Occipital lobe (tissue), 3 donors: ENCODE measurements at places on chromosomes 2 and 18.

- no peak for DNase-seq
Observed at GRCh38 chr2:29360016-29360784, 245.0 kb downstream of the CLIP4 start.

DNA sequence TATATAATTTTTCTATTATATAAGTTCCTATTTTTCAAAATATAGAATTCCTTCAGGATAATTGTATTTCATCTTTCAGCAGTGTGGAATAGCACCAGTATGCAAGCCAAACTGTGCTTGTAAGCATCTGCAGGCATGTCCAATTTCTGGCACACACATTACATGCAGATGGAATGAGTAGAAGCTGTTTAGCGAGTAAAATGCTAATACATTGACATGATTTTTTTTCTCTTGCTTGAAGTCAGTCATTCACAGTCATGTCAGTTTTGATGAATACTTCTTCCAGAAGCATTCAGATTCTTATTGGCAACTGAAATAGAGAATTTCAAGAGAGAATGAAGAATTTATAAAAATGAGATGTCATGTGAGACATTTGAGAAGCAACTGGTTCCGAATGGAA, 109.4 kb downstream of the CERS6 start:
- no peak for DNase-seq

DNA sequence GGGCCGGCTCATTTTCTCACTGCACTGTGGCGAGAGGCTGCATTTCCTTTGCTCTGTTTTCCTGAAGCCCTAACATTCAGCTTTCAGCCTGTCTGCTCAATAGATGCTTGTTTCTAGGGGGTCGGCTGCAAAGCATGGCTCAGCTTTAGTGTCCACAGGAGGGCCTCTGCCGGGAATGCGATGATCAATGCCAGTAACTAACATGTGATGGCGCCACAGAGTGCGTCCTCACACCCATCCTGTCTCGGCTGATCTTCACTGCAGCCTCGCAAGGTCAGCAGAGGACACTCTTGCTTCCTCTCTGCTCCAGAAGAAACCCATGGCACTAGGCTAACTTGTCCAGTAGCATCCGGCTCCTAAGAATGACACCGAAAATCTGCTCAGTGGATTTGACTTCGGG, 156.4 kb upstream of the PXDN start:
- DNase-seq = no peak

GRCh38 chr2:237066396-237066795, 19.3 kb upstream of the COPS8 start:
- DNase-seq = no peak

GRCh38 chr18:10239103-10239502, 215.3 kb upstream of the APCDD1 start:
- DNase-seq = no peak

DNA sequence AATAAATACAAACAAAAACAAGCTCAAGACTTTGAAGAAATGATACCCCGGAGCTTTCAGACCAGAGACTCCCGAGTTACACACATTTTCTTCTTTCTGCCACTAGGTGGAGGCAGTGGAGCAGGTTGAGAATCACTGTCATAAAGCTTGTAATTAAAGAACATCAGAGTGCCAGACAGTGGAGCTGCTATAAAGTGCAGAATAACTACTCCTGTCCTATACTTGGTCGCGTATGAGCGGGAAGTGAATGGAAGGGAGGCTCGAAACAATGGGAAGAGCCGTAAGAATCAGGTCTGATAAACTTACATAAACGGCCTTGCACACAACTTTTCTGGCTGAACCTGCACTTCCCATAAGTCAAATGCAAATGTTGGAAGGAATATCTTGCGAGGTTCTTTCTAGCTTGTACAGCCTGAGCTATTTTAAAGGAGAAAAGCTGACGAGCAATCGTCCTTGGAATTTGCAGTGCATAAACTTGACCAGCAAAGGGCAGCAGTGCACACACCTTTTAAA, 189.0 kb downstream of the RPIA start:
- DNase-seq = peak; percentile 19

DNA sequence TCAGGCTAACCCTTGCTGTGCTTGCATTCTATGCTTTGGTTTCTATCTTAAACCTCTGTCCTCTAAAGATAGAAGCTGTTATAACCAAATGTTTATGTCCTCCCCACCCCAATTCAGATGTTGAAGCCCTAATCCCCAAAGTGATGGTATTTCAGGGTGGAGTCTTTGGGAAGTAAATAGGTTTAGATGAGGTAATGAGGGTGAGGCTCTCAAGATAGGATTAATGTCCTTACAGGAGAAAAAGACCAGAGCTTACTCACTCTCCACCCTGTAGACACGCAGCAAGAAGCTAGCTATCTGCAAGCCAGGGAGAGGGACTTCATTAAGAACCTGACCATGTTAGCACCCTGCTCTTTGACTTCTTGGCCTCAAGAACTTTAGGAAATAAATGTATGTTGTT, 362.5 kb downstream of the ERBB4 start:
- DNase-seq = no peak

DNA sequence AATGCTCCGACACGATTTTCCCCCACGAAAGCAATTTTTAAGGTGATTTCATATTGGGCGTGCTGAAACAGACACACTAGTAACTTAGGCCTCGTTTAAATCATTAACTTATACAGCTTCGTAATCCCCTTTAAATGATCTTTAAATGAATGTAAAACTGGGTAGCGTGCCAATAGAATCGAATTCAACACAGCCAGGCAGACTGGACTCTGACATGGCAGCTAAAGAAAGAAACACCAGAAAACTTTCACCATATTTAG, 2.4 kb upstream of the ID2 start:
- no peak for DNase-seq

GRCh38 chr2:223042704-223043118, 9.3 kb upstream of the KCNE4 start:
- DNase-seq = no peak
